C1 segment of cervical spinal cord (tissue), 14 donors: ENCODE measurements at places on chromosomes 13 and 19.

- DNase-seq: no peak
Measured at GRCh38 chr13:44174769-44175425, 198.7 kb upstream of the SERP2 start.

GRCh38 chr19:19342086-19343015, 21.7 kb downstream of the MAU2 start:
- peak; percentile 29 for DNase-seq

GRCh38 chr13:92172191-92172590, 773.8 kb downstream of the GPC5 start:
- no peak for DNase-seq

DNA sequence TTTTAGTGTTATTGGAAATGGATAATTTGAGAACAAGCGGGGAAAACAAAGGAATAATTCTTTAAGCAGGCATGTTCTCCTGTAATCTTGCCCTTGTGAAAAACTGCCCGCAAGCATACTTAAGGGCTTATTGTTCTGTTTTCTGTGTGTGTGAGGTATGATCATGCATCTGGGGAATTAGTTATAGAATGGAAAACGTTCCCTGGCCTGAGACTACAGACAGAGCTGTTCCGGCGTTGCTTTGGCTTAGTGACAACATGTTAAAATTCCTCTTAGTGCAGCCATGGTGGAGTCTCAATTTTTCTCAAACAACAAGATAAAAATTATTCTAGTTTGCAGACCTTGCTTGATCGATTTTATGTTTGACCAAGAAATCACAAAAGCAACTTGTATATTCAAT, 560.2 kb upstream of the SPRY2 start:
- DNase-seq: no peak

- DNase-seq: no peak
Measured at GRCh38 chr13:52162279-52163101, 3.1 kb upstream of the NEK3 start.

- DNase-seq: no peak
Measured at GRCh38 chr13:99766641-99767045, 204.9 kb downstream of the ZIC5 start.

- DNase-seq: no peak
Measured at GRCh38 chr13:94154367-94154766, 325.1 kb downstream of the DCT start.

DNA sequence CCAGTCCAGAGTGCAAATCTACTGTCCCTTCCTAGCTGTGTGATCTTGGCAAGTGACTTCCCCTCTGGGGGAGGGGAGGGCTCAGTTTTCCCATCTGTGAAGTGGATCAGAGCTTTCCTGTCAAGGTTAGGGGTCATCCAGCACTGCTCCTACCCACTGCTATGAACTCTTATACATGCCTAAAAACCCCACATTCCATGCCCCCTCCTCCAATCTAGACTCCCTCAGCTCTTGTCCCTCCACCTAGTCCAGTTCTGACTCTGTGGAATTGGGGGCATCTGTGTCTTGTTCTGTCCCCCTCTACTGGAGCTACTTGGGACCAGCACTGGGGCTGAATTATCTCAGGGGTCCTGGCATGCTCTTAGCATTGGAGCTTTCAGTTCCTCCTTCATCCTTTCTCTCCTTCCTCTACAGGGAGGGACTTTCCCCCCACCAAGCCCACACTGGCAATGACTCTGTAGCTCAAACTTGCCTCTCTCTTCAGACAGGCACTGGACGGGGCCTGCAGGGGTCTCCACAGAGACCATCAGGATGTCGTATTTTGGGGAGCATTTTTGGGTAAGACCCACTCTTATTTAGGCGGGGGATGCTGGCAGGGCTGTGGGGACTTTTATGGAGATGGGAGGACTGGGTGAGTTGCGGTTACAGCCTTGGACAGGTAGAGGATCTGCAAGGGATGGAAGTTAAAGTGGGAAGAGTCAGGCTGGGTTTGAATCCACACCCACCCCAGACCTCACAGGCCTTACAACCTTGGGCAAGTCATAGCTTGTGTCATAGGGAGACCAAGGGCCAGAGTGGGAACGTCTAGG, 3.6 kb downstream of the FCHO1 start:
- DNase-seq: no peak

DNA sequence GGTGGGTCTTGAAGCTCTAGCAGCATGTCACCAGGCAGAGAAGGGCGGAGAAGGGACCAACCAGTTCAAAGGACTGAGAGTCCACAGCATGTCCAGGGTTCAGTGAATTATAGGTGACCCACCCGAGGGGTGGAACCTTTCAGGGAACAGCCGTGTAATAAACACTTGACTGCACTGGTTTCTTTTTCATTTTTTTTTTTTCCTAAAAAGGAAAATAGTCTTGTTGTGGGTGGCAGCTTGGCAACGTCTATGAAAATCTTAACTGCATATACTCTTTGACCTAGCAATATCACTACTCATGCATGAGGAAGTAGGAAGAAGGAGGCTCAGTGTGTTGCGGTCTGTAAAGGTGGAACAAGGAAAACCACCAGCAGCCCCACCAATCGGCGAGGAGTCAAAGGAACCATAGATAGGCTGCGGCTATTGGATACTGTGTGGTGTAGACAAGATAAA, 13.0 kb upstream of the MYH14 start:
- no peak for DNase-seq

DNA sequence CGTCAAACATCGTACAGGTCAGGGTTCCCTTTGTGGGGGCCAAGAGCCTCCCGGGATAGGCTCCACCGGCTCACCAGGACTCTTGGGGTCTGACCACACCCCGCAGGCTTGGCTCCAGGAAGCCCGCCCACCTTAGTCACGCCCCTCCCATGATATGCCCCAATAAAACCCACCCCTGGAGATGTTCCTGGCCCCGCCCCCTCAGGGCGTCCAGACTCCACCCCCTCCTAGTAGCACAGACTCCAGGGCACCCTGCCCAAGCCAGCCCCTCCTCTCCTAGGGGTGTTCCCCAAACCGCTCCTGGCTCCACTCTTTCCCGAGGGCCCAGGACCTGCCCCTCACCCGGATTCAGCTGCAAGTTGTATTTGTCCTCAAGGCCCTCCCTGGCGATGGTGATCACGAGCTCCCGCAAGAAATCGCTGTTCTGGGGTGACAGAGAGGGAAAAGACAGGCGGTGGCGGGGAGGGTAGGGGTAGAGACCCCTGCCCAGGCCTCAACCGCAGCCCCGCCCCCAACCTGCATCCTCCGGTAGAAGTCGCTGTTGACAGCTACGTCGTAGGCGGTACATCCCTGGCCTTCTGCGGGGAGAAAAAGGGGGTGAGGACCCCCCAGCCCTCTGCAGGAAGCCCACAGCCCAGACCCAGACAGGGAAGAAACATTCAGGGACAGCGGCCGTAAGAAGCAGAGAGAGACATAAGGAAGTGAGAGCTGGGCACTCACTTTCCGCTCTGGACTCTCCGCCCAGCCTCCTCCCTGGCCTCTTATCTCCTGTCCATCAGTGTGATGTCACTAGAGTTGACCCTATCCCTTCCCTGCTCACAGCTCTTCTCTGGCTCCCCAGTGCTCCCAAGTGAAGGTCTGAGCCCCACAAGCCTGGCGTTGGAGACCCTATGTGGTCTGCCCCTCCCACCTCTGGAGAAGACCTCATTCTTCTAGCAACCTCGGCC, 3.9 kb downstream of the PIH1D1 start:
- DNase-seq: no peak

GRCh38 chr13:41905600-41906254, 55.2 kb downstream of the VWA8 start:
- no peak for DNase-seq

DNA sequence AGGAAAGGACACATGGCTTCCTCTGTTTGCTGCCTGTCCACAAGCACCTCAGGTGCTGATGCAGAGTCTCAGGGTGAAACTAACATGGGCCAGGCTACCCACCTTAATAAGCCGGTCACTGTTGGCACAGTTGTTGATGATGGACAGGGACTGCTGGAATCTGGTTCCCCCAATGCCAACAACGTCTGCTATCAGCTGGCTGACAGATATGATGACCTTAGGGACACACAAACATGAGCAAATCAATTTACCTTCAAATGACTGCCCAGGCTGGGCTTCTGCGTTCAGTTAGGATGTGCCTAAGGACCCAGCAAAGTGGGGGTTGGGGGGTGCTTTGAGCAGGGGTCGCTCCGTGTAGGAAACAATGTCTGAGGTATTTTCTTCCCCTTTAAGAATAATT, 77.1 kb upstream of the SLC15A1 start:
- DNase-seq: no peak

DNA sequence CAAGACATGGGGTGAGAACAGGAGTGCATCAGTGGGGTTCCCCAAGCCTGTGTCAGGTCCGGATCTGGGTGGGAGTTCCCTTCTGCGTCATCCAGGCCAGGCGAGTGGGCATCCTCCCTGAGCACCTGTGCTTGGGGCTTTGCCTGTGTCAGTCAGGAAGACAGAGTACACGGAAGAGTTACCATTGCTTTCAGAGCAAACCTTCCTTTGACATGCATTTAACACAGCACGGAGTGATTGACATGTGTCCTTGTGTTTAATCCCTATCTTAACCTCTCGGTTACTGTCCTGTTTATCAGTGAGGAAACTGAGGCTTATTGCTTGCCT, 47.6 kb downstream of the CAPN12 start:
- DNase-seq: no peak

GRCh38 chr13:27968316-27969081, 616 bp downstream of the CDX2 start:
- DNase-seq: no peak

GRCh38 chr19:30309905-30310601, 62.1 kb upstream of the ZNF536 start:
- DNase-seq: no peak

DNA sequence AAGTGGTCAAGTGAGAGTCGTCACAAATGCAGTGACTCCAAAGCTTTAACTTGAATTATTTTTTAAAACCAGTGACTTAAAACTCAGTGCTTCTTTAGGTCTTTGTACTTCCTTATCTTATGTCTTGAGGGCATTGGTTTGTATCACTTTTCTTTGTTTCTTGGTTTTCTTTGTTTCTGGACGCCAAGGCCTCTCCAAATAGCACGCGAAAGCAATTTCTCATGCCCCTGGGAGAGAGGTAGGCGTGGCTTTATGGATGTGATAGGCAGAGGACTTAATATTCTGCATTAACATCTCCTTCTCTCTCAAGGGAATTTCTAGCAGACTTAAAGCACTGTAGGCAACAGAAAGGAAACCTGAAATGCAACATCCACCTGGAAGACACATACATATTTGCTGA, 20.6 kb downstream of the UBE2L5 start:
- DNase-seq: no peak

DNA sequence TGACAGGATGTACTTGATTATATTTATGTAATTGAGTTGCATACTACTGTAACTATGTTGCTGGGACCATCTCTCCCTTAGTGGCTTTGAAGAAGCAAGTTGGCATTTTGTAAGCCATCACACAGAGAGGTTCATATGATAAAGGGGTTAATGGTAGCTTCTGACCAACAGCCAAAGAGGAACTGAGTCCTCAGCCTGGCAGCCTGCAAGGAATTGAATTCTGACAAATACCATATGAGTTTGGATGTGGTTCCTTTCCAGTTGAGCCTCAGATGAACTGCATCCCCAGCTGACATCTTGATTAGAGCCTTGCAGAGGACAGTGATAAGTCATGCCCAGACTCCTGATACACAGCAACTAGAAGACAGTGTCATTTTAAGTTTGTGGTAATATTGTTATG, 8.6 kb upstream of the MYCBP2 start:
- no peak for DNase-seq

GRCh38 chr13:114067381-114067885, 65.0 kb downstream of the RASA3 start:
- no peak for DNase-seq

DNA sequence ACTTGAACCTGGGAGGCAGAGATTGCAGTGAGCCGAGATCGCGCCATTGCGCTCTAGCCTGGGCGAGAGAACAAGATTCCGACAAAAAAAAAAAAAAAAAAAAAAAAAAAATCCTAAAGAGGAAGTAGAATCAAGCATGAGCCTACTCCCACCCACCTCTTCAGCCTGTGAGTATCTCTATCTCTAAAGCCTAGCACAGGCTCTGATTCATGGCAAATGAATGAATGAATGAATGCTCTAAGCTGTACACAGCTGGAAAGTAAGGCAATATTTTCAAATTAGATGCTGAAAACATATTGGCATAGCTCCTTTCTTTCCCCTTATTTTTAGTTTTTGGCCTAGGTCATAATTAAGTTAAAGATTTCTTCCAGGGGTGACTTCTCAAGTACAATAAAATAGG, 35.7 kb upstream of the FAM216B start:
- DNase-seq: no peak

DNA sequence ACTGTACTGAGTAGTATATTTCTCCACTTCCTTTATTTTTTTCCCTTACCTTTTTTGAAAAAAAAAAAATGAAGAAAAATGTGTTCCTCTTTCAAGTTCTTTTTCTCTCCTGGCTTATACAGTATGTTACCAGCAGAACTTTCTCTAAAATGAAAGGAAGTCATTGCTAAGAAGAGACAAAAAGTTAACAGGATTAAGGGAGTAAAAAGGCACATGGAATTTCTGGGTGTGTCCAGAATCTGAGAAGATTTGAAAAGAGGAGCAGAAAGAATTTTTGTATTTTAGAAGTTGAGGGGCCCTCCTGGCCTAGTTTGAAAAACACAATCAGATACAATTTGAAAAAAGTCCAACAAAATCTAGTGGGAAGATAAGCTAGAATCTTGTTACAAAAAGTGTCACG, 21.0 kb upstream of the TRIM13 start:
- DNase-seq: no peak

GRCh38 chr19:2609389-2610116, 92.9 kb downstream of the GNG7 start:
- no peak for DNase-seq

- DNase-seq: no peak
Measured at GRCh38 chr19:7869453-7869909, 4.7 kb downstream of the PRR36 start.

DNA sequence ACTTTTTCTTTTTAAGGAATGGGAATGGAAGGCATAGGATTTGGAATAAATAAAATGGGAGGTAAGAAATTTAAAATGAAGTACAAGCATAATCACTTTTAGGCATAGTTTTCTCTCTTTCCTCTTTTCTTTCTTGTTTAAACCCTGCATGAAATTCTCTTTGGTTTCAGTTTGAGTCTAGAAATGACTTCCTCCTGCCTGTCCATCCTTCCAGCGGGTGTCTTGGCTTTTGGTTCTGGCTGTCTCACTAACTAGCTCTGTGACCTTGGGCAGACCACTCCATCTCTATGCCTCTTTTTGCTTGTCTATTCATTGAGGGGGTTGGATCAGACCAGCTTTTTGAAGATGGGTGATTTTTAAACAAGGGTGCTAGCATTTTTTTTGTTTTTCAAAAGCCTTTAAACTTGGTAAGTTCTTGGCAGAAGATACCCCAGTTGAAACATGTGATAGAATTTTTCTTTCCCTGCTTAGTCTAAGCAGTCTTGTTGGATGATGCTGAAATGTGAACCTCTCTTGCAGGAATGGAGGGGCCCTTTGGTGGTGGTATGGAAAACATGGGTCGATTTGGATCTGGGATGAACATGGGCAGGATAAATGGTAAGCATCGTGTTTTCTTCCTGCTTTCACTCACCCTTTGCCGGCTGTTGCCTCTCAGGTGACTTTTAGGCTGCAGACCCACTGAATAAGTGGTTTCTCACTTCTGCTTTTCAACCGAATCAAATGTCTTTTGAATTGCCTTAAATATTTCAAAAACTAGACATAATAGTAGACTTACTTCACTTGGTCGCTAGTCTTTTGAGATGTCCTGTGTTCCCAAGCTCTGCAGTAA, 28.6 kb downstream of the PRAM1 start:
- DNase-seq: no peak

- no peak for DNase-seq
Measured at GRCh38 chr19:31391518-31391917, 42.3 kb upstream of the TSHZ3 start.
